Smooth muscle cell of bladder (primary cell): ENCODE measurements at places on chromosomes 3 and 15. TPM values are rescaled to one million over a fixed set of nuclear protein-coding genes. Genes with fewer than 3 reads are reported as not detected.

Gene C3orf85
- total RNA-seq, result not detected in 2 replicates

Gene CASR
- total RNA-seq, result not detected in 2 replicates

Gene SPINT1
- 0.18 and 0.43 TPM in 2 replicates for total RNA-seq

Gene XRN1
- total RNA-seq, result 35.1 and 47.5 TPM in 2 replicates

Gene SH3BP5
- total RNA-seq, result 26.0 and 33.4 TPM in 2 replicates

Gene CORO2B
- total RNA-seq, result 4.3 and 5.3 TPM in 2 replicates

Gene HDC
- not detected in 2 replicates for total RNA-seq

Gene FANCD2OS
- total RNA-seq, result not detected in 2 replicates

Gene EBLN2
- total RNA-seq, result 4.3 and 4.6 TPM in 2 replicates

Gene C2CD4A
- not detected in 2 replicates for total RNA-seq

Gene ALDH1L1
- total RNA-seq, result under 0.01 TPM in 1 of 2 replicates, not detected in the other

Gene GADL1
- not detected in 2 replicates for total RNA-seq

Gene GOLGA6L4
- 0.37 and 0.43 TPM in 2 replicates for total RNA-seq

Gene MST1
- 6.0 TPM in 2 replicates for total RNA-seq

Gene STX19
- total RNA-seq, result not detected in 2 replicates

Gene ACKR2
- 0.09 and 0.28 TPM in 2 replicates for total RNA-seq

Gene CPLX3
- total RNA-seq, result not detected in 2 replicates

Gene CCDC12
- 29.9 TPM in 2 replicates for total RNA-seq

Gene SERINC4
- 0.09 TPM in 1 of 2 replicates, not detected in the other for total RNA-seq

Gene MRPS11
- total RNA-seq, result 36.6 and 39.3 TPM in 2 replicates
